Muscle of back (tissue), 13 donors: ENCODE measurements at places on chromosomes 2 and 18. TPM values are rescaled to one million over a fixed set of nuclear protein-coding genes. Genes with fewer than 3 reads are reported as not detected.

COL5A2 gene
- polyA plus RNA-seq = 524 TPM

GPR55 gene
- 0.07 TPM for polyA plus RNA-seq

IFIH1 gene
- 2.6 TPM for polyA plus RNA-seq

- DNase-seq = no peak
These were observed 99.8 kb downstream of the FAM210A start for GRCh38 chr18:13626544-13626908.

DNA sequence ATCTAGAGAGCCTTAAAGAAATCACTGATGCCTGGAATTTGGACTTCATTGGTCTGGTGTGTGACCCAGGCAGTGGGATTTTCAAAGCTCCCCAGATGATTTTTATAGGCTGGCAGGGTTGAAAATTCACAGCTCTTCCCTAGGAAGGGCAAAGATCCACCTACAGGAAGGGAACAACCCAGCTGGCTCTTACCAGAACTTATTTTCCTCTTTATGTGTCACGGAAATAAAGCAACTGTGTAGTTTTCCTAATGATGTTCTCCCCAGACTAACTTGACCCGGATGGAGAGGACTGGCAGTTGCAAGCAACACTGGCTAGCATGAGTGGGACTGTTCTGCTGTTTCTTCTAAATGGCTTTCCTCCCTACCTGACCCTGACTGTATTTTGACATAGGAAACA lies 235.6 kb downstream of the ALPK2 start:
- DNase-seq = no peak

MREG gene
- 1.0 TPM for polyA plus RNA-seq

GRCh38 chr2:85053802-85054201 lies 79.4 kb upstream of the TCF7L1 start:
- no peak for DNase-seq

DNA sequence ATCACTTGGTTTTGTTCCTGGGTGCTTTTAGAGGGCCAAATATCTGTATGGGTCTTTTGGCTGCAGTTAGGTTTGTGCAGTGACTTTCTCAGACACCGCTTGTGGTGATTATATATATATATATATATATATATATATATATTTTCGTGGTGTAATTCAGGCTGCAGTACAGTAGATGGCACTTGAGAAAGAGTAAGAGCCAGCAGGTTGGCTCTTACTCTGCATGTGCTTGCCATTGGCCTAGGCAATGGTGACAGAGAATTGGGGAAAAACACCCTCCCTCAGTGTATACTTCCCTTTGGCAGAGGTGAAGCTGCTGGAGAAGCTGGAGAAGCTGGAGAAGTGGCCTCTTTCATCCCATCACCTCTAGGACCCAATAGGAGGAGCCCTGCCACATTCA lies 22.2 kb upstream of the MYL1 start:
- DNase-seq = no peak

GRCh38 chr2:223560749-223561435 lies 41.3 kb downstream of the SCG2 start:
- no peak for DNase-seq

DNA sequence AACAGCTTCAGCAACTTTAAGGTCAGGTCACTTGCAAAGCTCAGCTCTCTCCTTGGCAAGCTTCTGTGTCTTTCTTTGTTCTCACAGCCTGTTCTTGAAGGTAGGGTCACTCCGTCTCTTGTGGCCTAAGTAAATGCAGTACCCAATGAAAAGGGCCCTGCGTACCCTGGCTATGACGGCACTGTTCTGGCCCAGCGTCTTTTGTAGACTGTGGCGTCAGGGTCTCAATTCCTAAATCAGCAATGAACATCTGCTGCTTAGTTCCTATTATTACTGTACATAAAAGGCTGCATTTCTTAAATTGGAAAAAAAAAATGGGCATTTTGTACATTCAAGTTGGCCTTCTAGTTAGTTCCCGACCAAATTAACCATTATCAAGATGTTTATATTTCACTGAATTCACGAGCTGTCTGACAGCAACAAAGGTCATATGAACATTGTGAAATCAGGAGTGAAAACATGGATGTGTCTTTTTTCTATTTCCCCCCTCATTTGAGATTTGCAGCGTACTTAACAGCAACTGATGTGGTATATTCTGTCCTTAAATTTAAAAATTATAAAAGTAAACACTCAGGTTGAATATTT lies 17.0 kb upstream of the MTCL1 start:
- no peak for DNase-seq

DNA sequence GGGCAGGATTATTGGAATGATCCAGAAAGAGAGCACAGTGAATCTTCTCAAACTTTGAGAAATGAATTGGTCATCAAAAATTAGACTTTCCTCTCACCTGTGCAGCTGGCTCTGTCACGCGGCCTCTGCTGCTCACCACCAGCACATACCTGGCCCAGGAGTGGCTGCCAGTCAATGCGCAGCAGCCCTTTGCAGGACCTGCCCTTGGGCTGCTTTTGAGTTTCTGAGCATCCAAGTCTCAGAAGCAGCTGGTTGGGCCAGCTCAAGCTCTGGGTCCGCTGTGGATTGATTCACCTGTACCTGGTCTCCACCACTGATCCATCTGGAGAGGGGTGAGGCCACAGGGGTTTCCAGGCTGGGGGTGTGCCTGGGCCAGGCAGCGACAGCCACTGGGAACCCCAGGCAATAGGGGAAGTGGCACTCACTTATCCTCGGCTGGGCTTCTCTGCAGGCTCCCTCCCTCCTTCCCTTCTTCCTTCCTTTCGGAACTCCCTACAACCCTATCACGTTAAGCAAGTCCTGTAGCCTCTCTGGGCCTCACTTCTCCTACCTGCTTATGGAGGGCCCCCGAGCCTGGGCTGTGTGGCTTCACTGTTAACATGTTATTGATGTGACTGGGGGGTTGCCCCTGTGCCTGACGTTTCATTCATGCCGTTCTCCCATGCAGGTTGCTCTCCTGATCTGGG lies 48.1 kb downstream of the SH3BP4 start:
- DNase-seq = no peak

RUFY4 gene
- 0.07 TPM for polyA plus RNA-seq

DNA sequence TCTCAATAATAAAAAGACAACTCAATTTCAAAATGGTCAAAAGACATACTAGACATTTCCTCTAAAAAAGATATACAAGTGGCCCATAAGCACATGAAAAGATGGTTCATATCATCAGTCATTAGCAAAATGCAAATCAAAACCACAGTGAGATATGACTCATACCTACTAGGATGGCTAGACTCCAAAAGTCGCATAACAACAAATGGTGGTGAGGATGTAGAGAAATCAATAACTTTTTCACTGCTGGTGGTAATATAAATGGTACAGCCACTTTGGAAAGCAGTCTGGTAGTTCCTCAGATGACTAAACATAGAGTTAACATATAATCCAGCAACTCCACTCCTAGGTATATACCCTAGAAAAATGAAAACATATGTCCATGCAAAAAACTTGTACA lies 242.3 kb upstream of the NOL4 start:
- DNase-seq = no peak

SNED1 gene
- polyA plus RNA-seq = 3.1 TPM

PROC gene
- polyA plus RNA-seq = 0.54 TPM

DNA sequence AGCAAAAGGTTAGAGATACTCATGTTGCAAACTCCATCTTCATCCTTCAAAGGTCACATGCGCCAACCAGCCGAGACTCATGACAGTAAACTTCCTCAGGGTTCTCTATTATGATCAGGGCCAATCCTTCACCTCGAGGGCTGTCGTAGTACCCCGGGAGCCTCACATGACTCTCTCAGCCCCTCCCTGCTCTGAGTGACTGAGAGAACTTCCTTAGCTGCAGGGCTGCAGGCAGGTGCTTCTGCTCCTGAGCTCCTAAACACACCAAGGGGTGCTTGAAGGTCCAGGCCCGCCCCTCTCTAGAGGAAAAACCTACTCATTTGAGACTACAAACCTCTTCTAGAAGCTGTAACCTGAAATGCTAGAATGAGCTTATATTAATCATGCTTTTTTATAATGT lies 48.2 kb downstream of the LONRF2 start:
- no peak for DNase-seq

IL36RN gene
- not detected for polyA plus RNA-seq

DNA sequence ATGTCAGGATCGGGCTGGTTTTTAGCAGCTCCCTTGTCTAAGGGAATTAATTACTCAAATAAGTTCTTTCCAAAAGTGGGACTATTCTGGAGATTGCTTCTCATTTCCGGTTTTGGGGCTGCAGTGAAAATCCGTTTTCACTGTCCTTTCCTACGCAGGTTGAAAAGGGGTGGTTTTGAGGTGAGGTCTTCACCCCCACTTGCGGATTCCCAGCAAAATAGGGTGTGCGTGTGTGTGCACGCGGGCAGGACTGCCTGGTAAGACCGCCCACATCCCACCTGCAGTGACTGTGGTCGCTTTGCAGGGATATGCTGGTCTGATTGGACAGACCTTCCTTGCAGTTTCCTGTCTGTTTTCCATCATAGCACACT lies 472 bp upstream of the PLEKHM3 start:
- DNase-seq = no peak

DNA sequence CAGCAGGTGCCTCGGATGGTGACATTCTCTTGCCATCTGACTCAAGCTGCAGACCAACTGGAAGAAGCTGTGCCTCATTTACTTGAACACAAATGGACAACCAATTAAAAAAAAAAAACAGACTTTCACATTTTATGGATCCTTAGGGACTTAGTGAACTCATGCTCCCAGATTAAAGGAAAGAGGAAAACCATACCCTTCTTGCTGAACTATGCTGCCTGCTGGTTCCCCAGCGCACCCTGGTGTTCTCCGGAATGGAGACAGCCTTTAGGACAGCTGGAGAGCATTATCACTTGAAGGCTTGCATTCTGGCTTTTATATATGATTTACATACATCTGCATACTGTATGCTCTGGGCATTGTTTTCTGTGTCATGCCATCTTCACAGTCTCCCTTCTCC lies 370.7 kb downstream of the SLC4A3 start:
- peak; percentile 51 for DNase-seq

GRCh38 chr18:48923746-48924629 lies 26.8 kb downstream of the SMAD7 start:
- DNase-seq = no peak

VIT gene
- polyA plus RNA-seq = 4.7 TPM

DNA sequence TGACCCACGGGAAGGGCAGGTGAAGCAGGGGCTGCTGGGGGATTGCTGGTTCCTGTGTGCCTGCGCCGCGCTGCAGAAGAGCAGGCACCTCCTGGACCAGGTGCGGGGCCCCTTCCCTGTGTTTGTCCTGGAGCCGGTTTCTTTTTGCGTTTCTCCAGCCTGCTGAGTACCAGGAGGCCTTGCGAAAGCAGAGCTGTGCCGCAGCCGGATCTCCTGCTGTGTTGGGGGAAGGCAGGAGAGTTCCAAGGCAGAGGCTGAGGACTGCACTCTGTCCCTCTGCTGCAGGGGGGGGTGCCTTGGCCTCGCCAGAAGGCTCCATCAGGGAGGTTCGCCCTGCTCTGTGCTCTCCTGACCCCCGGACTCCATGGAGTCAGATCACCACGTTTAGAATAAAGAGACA lies 2.8 kb downstream of the CAPN10 start:
- DNase-seq = no peak

- DNase-seq = no peak
These were observed 241.2 kb upstream of the TANK start for GRCh38 chr2:160918906-160919503.

- no peak for DNase-seq
These were observed 186.7 kb downstream of the INSIG2 start for GRCh38 chr2:118274841-118275510.

DOK6 gene
- 3.9 TPM for polyA plus RNA-seq

DNA sequence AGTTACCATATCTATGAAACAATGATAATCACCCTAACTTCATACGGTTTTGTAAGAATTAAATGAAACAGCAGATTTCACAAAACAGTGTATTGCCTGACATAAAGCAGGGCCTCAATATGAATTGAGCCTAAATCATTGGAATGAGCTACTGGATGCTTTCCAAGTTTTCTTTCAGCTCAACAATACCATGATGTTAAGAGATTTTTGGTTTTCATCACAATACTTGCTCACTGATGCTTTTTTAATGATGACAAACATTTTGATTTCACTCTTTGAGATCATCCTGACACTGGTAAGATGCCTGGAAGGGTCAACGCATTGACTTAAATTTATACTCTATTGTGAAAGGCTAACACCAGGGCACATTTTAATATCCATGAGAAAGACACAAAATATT lies 377.5 kb downstream of the ZNF521 start:
- peak; percentile 39 for DNase-seq

UGT1A10 gene
- polyA plus RNA-seq = not detected

GRCh38 chr2:121018136-121019061 lies 266.6 kb downstream of the TFCP2L1 start:
- DNase-seq = no peak

DNA sequence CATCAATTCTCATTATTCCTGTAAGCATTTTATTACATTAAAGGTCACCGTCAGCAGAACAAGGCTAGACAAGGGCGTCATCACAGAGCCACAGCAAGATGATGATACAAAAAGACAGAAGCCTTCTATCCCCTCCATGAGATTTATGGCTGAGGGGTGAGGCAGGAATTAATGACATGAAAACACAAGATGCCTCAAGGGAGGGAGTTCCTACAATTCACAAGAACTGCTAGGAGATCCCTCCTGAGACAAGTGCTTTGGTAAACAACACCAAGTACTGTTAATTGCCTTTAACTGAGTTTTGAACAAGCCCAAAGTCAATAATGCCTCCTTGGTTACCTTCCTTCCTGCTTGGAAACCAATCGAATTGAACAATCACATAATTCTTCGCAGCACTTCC lies 14.1 kb downstream of the ADD2 start:
- DNase-seq = no peak

C1QL2 gene
- polyA plus RNA-seq = not detected

DNA sequence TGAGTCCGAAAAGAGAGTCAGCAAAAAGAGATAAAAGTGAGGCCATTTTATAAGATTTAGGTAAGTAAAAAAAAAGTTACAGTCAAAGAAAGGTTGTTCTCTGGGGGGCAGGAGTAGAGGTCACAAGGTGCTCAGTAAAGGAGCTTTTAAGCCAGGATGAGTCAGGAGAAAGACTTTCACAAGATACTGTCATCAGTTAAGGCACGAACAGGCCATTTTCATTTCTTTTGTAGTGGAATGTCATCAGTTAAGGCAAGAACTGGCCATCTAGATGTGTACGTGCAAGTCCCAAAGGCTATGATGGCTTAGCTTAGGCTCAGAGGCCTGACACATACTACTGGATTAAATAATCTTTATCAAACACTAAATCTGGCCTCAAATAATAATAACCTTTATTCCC lies 1207.3 kb upstream of the FAM98A start:
- no peak for DNase-seq

- DNase-seq = no peak
These were observed 883 bp downstream of the SMCHD1 start for GRCh38 chr18:2656237-2656980.
